ENCODE measurements at places on chromosomes 16 and 17.

DNA sequence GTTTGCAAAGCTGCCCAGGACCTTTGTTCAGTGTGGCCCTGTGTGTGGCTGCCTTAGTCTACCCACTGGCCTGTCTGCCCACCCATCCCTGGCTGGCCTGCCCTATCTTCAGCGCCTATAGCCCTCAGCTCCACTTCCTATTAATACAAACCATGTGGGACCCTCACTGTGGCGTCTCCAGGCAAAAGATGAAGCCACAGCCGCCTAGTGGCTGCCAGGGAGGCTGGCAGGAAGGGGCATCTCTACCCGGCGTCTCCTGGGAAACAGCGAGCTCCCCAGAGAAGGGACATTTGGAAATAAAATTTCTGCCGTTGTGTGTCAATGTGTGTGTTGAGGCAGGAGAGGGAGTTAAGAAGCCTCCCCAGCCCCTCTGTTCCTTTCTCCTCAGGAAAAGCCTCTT, 31.5 kb downstream of the NEUROD2 start:
- no peak for DNase-seq

GRCh38 chr16:9392956-9393355, 301.5 kb downstream of the HAPSTR1 start:
- DNase-seq, result peak; percentile 21

DNA sequence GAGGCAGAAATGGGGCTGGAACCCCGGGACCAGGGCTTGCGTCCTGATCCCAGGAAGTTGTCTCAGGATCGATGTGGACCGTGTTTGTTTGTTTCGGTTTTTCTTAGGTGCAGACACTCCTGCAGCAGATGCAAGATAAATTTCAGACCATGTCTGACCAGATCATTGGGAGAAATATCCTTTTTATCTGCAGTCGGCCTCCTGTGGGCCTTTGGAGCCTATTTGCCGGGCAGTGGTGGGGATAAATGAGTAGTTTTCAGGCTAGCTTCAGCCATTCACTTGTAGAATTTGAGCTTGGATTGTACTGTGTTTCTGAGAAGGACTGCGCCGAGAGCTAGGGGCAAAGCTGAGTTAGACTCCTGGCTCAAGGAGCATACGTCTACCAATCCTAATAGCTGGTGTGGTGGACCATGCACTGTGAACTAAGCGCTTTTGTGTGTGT, 816 bp downstream of the HSBP1 start:
- DNase-seq, result no peak

DNA sequence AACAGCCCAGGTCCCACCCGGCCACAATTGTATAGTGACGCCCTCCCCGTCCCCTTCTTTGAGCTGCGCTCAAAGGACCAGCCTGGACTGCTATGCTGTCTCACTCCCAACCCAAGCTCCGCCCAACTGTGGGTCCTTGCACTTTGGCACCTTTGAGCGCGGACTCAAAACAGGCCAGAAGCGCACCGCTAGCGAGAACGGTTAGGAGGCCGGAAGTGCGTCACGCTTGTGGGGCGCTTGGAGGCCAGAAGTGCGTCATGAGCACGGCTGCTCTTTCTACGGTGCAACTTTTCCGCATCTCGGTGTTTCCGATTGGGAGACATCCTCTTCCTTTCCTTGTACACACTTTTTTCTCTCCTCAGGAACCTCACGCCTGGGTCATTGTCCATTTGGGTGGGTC, at the start of gene ZNF19:
TSS of gene ZNF19 (minus strand) at position 203 of the 400 bp plus-strand sequence. CDS start 7,210 bp downstream, outside the sequence.
- no peak for DNase-seq

- DNase-seq, result no peak
These were observed 2.6 kb upstream of the OMG start for GRCh38 chr17:31299624-31300023.

- no peak for DNase-seq
These were observed 231.4 kb upstream of the TNRC6C start for GRCh38 chr17:77727037-77727615.

- no peak for DNase-seq
These were observed 29.3 kb downstream of the UNC13D start for GRCh38 chr17:75814900-75815373.

GRCh38 chr17:6666077-6666521, 14.5 kb downstream of the C17orf100 start:
- peak; percentile 77 for DNase-seq

DNA sequence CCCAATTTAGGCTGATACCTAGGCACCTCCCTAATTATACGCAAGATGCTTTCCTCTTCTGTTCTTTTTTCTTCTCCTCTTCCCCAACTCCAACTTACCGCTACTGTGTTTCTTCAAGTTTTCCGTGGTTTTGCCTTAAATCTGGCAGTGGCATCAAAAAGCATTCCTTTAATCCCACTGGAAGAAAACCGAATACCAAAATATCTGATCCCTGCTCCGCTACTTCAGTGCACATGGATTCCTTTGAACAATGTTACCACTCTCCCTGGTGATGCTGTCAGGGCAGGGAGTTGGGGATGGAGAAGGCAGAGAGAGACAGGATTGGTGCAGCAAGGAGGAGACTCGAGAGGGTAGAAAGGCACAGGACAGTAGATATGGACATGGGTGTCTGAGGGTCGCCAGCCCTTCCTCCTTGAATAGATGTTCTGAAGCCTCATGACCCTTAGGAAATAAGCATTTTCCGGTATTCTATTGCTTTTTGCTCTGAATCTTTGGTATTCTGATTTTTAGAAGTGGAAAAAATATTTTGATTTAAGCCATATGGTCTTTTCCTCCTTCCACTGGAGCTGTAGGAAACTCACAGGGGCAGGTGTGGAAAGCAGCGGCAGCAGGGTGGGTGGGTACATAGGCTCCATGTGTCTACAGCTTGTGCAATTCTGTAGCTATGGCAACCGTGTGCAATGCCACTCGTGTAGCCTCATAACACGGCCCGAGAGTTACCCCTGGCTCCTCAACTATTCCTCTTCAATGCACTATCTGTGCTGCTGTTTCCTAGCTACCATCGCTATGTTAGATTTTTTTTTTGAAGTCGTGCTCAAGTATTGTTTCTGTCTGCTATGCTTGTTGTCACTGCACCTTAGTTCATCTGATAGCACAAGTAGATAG, 32.3 kb upstream of the TANC2 start:
- no peak for DNase-seq

DNA sequence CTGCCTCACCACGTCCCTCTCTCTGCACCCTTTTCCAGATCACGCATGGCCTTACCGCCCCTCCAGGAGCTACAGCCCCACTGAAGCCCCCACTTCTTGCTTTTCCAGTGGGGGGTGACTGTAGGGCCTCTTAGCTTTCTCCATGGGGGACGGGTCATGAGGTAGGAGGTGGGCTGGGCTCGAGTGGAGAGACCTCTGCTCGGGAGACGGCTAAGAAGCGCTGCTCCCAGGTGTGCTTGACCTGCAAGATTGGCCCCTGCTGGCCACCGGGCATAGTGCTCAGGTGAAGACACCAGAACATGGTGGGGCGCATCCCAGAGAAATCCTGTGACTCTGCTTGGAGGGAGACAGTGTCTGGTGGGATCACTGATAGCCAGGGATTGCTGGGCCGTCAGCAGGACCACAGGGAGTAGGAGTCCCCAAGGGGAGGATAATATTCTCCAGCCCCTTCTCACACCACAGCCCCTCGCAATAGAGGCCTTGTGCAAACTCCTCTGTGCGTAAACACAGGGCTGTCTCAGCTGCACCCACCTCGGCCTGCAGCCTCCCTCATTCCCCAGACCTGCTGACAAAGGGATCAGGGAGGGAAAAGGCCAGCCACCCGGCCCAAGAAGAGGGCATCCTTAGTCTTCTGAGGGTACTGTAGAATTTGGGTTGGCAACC, 8.9 kb upstream of the GALK1 start:
- no peak for DNase-seq

- peak; percentile 69 for DNase-seq
These were observed 94.6 kb downstream of the RGS9 start for GRCh38 chr17:65231662-65232335.

- DNase-seq, result no peak
These were observed 76.5 kb downstream of the GPRC5B start for GRCh38 chr16:19808061-19808641.

- no peak for DNase-seq
These were observed 9.7 kb downstream of the RMI2 start for GRCh38 chr16:11354733-11355574.

GRCh38 chr16:30494709-30495108, 22.2 kb downstream of the ITGAL start:
- no peak for DNase-seq

GRCh38 chr17:44220213-44221083, 973 bp upstream of the UBTF start:
- peak; percentile 43 for DNase-seq

GRCh38 chr16:58678716-58679115, 5.9 kb downstream of the SLC38A7 start:
- DNase-seq, result no peak

All from neuronal stem cell (in vitro differentiated cells).